ENCODE measurements at places on chromosomes 4 and X.

- no peak overlapping the region for H3K27ac ChIP-seq
- DNase-seq, result no peak
- no peaks in the 10 kb centered on the region for H3K4me1 ChIP-seq
- H3K4me3 ChIP-seq, result no peak overlapping the region
Measured at GRCh38 chrX:154793084-154793795, 12.0 kb downstream of the MPP1 start.

DNA sequence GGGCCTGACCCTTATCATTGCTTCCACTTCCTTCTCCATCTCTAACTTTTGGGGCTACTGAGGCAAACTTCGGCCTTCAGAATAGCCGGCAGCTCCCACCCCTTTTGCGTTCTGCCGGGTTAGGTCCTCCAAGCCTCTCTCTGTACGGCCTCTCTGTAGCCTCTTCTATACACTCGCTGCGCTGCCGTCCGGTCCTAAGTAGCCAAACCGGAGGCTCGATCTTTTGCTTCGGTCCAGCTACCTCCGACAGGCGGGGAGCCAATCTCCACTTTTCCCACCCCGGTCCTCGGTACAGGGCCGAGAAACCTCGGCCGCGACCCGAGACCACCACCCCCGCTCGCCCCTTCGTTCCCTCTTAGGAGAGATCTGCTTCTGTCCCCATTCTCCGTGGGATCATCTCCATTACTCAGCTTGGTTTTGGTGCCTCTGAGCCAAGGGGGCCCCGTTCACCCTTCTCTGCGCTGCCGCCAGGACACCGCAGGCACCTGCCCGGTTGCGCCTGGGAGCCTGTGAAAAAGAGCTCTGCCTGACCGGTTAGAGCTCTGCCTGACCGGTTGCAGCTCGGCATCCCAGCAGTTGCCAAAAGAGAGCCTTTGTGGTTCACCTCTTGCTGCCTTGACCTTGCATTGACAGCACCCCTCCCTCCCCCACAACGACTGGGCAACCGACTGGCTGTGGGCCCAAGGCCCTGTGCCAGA, 1.0 kb upstream of the HTR2C start:
- H3K36me3 ChIP-seq, result no peaks in the 10 kb centered on the region
- DNase-seq, result no peak
- no peak overlapping the region for H3K27ac ChIP-seq
- no peaks in the 10 kb centered on the region for H3K4me1 ChIP-seq
- peaks cover 93% of the 10 kb centered on the region for H3K27me3 ChIP-seq
- no peak overlapping the region for H3K4me3 ChIP-seq

DNA sequence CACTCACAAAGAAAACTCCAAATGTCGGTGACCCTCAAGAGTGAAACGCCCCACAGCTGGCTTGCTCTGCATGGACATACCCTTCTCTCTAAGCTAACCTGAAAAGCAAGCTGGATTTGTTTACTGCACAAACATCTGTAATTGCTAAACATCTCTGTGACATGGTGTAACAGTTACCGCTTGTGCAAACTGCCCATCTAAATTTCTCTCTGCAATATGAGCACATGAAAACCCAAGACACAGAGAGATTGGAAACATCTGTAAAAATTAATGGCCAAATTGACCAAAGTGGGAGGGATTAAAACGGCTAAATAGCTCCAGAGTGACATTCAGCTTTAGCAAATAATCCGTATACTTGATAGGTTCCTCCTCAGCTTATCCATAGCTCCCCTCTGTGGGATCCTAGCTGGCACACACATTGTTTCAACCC, 155.0 kb upstream of the MAP3K15 start:
- H3K27ac ChIP-seq, result no peak overlapping the region
- H3K4me1 ChIP-seq, result no peaks in the 10 kb centered on the region
- no peaks in the 10 kb centered on the region for H3K36me3 ChIP-seq
- no peaks in the 10 kb centered on the region for H3K27me3 ChIP-seq

- no peaks in the 10 kb centered on the region for H3K36me3 ChIP-seq
- no peaks in the 10 kb centered on the region for H3K27me3 ChIP-seq
- H3K4me3 ChIP-seq, result no peak overlapping the region
- H3K27ac ChIP-seq, result no peak overlapping the region
- no peaks in the 10 kb centered on the region for H3K4me1 ChIP-seq
Measured at GRCh38 chr4:35087218-35087617, 1157.1 kb downstream of the ARAP2 start.
